ENCODE measurements at places on chromosomes 12 and 14.

DNA sequence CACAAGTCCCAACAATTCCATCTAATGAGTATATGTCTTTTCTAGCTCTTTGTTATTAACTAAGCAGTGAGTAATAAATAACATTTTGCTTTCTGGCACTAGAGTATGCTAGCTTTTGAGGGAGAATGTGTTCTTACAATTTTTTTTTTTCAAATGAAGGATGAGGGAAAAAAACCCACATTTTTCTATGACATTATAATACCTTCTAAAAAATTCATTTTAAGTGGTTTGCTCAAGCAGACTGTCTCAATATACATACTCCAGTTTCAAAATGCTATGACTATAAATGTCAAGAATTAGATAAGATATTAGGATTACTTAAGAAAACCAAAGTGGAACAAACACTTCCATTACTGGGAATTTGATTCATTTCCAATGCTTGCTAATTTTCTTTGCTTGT lies 394.6 kb downstream of the C12orf75 start:
- DNase-seq: no peak

DNA sequence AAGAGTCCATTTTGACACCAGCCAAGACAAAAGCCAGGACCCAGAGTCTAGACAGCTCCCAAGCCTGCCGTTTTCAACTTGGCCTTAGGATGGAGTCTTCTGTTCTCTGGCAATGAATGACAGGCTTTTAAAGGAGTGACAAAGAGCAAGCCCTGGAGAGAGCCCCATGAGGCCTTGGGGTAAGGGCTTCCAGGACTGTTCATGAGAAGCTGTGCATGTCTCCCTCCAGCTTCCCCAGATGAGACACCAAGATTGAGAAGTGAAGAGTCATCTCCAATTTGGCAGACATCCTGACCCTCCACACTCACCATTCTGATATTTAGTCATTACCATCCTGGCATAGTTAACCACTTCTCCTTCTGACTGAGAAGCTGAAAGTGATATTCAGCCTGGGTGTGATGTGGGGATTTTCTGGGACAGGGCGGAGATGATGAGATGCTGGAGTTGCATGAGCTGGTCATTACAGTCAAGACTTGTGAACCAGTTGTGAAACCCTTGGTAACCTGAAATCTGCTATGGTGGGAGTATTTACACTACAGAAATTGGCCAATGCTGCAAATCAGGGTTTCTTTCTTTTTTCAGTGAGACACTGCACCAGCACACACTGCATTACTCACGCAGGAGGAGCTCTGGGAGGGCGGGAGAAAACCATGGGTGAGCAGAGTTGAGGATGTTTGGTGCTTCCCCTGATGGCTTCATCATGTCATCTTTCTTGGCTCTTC lies 77.8 kb downstream of the VCPKMT start:
- peak; percentile 33 for DNase-seq

DNA sequence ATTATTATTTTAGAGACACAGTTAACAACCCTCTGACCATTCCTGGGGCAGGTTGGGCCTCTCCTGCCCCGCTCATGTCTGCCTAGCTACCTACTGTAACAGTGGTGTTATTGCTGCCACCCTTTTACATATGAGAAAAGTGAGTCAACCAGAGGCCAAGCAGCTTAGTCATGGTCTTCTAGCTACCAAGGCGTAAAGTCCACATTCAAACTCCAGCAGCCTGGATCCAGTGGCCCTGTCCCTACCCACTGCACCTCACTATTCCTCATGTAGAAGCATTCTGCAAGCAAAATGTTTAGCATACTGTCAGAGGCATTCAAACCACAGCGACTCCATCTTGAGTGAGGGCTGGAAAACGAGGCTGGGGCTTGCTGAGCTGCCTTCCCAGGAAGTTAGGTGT lies 95.8 kb downstream of the SLC15A4 start:
- no peak for DNase-seq

DNA sequence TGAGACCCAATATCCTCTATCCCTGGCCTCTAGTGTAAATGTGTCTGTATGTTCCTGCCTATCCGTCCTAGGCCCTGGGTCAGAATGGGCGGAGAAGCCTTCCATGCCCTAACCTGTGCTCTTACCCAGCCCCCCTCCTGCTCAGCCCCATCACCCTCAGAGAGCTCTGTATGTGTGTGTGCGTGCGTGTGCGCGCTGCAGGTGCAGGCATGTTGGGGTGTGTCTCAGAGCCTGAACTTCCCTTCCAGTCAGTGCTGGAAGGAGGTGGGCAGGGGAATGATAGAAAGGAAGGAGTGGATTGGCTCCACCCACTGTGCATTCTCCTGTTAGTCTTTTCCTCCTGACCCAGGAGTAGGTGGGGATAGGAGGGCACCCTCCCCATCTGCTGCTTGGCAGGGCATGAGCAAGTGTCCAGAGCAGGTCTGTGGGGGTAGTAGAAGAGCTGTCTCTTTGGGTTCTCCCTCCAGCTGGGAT lies 7.2 kb downstream of the NAB2 start:
- no peak for DNase-seq

DNA sequence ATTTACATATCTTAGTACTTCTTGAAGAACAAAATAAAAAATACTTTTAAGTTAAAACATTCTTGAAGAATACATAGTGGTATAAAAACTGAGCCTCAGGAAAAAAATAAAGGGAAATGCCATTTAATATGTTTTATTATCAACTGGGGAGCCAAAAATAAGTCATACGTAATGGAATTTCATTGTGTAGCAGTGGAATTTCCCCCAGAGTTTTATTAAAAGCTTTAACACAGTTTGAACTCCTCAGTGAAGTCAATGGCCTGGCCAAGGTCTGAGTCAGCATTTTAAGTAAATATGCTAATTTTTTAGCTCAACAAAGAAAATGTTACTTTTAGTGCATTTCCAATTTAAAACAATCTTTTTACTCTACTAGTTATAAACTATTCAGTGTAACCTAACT lies 350.1 kb upstream of the ATP2B1 start:
- DNase-seq: no peak

GRCh38 chr14:72961579-72962335 lies 35.5 kb downstream of the DCAF4 start:
- DNase-seq: no peak

- DNase-seq: peak; percentile 48
Measured at GRCh38 chr12:104695453-104696148, 238.9 kb downstream of the CHST11 start.

DNA sequence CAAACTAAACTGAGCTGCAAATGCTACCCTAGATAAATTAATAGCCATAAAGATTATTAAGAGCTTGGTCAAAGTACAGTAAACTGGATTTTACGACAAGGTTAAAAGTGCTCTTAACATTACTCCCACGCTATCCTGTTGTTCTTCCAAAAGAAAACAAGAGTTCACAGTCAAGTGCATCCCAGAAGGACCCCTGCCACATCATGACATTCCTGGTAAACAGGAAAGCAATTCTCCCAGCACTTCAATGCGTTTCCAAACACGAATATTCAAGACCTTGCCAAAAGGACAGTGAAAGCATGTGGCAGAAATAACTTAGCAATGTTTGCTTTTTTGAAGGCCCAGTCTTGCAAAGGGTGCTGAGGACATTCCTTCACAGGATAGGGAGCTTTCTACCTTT lies 11.2 kb downstream of the SPRING1 start:
- no peak for DNase-seq

GRCh38 chr12:42716491-42716891 lies 126.9 kb upstream of the PRICKLE1 start:
- DNase-seq: no peak

DNA sequence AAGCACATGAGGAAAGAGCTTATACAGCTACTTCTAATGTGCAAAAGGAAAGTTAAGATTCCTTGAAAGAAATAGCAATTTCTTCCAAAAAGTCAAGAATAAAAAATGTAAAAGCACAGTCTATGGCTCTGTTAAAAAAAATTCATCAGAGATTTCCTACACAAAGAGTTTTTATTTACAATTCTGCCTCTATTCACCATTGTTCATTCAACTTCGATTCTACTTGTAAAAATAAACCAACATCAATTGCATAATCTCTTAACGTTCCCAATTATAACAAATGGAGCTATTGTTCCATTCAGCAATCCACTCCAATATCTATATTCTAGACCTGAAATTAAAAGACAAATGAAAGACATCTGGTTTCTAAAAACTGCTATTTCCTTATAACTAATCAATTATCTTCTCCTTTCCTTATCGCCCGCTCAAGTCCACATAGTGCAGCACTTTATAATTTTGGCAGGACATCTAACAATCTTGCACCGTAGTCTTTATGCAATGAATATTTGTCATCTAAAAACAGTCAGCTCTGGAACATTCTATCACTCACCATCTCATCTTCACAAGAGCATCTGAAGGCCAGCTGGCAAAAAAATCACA lies 6.2 kb downstream of the EIF2S3B start:
- DNase-seq: no peak

- DNase-seq: no peak
Measured at GRCh38 chr12:15278816-15279658, 43.3 kb upstream of the PTPRO start.

- DNase-seq: no peak
Measured at GRCh38 chr14:22780105-22780679, 13.7 kb downstream of the OXA1L start.

GRCh38 chr12:70271025-70271424 lies 27.8 kb downstream of the CNOT2 start:
- DNase-seq: no peak

DNA sequence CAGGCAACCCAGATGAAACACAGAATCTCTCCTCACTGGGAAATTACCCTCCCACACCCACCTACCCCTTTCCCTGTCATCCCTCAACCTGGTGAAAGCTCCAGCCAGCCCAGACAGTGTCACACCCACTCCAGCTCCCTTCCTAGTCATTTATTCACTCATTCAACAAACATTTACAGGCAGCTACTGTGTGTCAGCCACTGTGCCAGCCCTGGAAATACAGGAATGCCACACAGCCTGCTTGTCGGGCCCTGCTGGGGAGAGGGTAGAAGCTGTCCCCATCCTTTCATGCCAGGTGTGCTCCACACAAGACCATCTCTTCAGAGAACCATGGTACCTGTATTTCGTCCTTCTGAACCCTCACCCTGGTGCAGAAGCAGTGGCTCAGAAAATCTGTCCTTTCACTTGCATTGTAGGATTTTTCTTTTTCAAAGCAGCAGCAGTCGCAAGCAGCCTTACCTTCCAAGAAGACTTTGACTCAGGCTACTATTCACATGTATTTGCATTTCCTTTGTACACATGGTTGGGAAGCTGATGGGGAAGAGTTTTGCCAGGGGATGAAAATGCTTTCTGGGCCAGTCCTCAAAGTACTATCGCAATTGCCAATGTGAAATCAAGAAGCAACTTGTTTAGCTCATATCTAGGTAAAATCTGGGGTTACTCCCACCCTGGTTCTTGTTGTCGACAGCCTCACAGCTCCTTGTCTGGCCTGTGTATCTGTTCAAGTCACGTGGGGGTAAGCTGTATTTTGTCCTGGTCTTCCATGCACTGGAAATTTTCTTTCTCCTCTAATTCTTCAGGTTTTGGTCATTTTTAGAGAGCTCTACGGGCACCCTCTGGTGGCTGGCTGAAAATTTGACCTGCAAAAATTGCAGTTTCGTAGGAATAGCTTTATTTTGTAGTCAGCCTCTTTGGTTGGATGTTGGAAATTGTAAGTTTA lies 147.4 kb upstream of the EGLN3 start:
- no peak for DNase-seq

DNA sequence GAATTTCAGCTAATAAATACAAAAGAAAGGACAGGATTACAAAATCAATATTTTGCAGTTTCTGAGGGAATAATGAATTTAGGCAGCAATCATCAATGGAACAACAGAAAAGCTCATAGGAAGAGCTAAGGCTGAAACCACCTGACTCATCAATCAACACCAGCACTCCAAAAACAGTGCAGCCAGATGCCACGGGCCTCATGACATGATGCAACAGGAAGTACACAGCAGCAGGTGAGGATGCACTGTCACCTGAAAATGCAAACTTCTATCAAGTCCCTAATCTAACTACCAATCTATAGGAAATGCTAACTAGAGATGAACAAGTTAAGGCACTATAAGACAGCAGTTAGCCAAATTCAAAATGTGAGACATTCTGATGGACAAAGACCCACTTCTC lies 21.7 kb downstream of the GNS start:
- no peak for DNase-seq

DNA sequence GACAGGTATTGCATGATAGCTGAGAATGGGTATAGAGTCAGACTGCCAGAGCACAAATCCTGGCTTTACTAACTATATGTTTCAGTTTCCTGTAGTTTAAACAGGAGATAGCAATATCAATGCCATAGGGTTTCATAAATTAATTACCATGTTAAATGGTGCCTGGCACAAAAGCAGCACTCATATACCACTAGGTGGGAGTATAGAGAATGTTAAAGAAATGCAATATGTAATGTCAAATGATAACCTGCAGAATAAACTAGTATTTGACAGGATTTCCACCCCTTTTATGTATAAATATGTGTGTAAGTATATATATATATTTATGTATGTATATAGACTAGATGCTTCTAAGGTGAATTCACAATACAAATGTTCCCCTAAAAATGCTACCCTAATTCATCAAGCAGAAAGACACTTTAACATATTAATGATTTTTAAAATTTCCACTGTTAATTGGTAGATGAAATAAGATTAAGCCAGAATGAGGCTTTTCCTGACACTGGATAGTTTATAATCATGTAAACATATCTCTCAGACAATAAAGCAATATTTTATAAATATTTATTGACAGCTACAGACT lies 8.6 kb downstream of the WDR89 start:
- peak; percentile 60 for DNase-seq

DNA sequence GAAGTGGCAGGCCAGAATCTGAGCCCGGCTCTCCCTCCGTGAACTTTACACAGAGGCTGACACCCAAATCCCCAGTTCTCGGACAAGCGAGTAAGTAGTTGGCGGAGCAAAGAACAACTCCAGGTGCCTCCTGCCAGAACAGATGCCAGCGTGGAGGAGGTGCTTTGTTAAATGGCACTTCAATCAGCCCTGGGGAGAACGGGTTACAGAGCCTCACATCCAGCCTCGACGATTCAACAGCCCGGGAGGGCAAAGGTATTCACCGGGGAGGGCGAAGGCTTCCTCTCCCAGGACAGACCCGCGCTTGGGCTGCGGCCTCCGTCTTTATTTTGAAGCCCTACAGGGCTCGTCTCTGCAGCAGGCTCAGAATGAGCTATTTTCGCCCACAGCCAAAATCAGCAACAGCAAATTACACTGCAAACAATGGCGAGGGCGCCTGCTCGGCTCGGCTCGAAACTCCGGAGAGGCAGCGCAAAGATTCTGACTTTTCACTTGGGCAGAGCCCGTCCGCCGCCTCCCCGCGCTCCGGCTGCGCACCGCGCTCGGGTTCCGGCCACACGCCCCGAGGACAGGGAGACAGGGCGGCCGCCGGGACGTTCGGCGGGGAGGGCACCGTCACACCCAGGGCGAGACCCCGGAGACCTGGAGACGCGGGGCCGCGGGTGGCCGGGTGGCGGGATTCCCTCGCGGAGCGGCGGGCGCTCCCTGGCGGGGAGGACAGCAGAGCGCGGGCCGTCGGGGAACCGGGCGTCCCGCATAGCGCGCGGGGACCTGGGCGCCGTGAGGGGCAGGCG lies 811 bp downstream of the TMCC3 start:
- DNase-seq: peak; percentile 23
